NT2/D1 (cell line): ENCODE measurements at places on chromosomes 4 and X.

GRCh38 chrX:134236626-134237614 lies at the start of gene CCDC160:
Gene CCDC160 (plus strand): TSS chrX:134237182. CDS start chrX:134244801, 7,619 bp downstream.
- no peak for DNase-seq

DNA sequence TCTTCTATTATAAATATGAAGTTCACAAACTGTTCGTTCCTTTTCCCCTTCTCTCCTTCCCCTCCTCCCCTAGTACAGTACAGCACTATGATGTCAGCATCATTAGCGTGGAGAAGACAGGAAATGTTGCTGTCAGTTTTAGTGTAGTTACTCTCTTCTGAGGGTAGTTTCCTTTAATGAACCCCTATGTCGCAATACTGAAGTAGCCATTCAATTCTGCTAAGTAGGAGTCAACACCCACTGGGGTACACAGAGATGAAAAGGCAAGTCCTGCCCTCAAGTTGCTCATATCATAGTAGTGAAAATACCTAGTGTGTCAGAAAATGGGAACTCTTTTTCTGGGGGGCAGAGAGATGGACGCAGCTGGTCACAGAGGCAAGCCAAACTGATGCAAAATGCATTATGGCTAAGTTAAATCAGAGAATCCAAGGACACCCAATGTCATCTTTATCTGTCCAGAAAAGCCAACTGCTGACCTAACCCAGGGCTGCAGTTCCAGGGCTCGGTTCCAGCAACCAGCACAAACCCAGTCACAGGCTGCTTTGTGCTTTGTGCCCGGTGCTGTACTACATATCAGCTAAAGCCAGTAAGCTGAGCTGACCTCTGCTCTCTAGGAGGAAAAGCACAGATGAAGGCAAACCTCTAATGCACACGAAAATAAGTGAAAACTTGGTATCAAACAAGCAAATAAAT lies 31.5 kb downstream of the GRIA3 start:
- DNase-seq = no peak

- DNase-seq = no peak
These were observed 1928.2 kb upstream of the TENM3 start for GRCh38 chr4:180314972-180315371.

DNA sequence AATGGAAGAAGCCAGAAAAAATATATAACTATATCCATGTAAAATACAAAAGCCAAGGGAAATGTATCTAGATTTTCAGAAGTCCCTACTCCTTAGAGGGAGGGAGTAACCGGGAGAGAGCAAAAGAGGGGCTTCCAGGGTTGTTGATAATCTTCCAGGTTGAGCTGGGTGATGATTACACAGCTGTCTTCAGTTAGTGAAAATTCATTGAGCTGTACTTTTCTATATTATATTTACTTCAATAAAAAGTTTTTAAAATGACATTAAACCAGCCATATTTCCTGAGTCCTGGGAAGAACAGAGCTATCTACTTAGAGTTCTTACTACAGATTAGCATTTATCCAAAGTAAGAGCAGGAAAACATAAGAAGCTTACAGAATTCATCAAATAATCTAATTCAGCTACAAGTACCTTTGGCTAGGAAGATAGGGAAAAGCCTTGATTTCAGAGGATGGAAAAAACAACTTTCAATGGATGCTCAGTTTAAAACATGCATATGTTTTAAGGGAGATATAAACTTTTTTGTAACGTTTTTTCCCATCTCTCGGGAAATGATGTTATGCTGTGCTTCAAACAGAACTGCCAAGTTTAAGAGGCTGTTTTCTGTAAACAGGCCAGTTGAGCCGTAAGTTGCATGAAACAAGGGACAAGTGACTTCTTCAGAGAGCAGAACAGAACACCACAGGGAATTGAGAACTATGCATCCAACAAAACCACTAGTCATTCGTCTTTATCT lies 204.6 kb downstream of the SCFD2 start:
- no peak for DNase-seq

GRCh38 chrX:9182041-9182440 lies 148.1 kb upstream of the FAM9B start:
- no peak for DNase-seq

DNA sequence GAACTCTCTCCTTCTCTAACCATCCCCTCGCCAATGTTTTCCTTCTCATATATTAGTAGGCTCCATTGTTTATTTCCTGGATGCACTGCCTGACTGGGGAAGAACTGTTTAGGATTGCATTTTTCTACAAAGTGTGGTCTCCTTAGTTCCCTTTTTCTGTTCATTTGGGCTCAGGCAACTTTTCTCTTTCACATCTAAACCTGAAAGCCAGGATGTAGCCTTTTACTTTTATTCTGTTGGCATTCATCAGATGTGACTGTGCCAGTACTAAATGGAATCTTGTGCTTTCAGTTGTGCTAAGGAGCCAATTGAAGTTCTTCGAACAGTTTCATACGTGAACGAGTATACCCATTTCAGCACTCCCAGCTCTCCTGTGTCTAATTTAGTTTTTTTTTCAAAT lies 59.8 kb downstream of the DDIT4L start:
- no peak for DNase-seq

DNA sequence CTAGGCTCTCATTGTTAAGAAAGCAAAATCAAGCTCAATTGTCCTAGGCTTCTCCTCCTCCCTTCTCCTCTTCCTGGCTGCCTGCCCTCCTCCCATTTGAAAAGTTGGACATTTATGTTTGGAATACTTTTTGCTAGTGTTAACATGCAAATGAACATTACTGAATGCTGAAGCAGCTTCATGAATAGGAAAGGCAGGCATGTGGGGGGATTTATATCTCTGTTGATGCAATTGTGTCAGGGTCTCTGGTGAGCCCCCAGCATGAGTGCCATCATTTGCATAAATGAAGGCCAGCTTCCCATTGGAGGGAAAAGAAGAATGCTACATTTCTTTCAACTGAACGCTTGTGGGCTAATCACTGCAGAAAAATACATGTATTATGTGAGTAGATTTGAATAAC lies 160.1 kb upstream of the NDST3 start:
- DNase-seq = no peak

GRCh38 chr4:141896687-141897086 lies 260.3 kb downstream of the IL15 start:
- no peak for DNase-seq

GRCh38 chrX:65241059-65241721 lies 264.9 kb upstream of the ZC4H2 start:
- no peak for DNase-seq

DNA sequence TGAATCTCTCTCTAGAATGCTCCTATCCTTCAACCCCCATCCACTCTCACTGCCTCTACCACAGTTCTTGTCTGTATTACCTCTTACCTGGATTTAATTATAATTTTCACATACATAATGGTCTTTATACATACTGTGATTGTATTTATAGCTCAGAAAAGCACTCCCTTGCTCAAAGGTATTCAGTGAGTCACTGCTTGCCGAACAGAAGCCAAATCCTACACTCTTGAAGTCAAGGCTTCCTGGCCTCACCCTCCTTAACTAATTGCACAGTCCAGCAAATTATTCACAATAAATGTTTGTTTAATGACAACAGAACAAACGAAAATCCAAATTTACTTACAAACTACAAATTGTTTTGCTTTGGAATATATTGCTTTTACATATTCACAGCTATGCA lies 159.5 kb downstream of the KLHL13 start:
- no peak for DNase-seq

DNA sequence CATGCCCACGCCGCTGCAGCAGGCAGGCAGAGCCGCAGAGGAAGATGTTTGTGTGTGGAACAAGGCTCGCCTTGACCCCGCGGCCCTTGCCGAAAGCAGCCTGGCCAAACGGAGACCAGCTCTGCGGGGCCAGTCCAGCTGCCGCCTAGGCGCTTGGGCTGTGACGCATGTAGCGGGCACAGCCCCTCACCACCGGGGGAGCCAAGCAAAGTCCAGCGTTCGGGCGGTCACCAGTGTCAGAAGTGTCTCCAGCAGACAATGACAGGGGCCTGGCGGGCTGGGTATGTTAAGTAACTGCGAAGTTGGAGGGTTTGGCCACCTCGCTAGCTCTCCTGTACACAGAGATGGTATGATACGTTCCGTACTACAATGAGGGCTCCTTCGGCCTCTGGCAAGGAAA lies 1.3 kb downstream of the AMER1 start:
- DNase-seq = no peak

DNA sequence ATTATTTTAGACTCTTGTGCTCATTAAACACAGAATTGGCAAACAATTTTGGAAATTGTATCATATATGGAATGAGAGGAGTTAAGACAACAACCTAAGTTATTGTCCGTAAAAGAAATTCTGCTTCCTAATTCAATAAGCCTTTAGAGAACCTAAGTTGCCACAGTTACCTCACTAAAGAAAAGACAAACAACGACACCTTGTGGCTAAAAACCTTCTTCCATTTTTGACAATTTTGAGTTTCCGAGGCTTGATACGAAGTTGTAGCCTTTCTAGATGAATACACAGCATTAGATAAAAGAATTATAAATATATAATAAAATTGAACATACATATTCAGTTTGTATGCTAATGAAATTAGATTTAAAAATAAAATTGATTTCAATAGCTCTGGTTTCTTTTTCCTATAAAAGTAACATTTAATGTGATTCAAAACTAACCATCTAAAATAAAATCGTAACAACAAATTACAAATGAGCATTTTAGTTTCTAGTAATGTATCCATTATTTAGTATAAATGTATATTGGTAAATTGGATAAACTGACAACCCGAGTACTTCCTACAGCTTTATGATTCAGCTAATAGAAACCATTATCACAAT lies 275.1 kb downstream of the GPM6A start:
- peak; percentile 36 for DNase-seq

DNA sequence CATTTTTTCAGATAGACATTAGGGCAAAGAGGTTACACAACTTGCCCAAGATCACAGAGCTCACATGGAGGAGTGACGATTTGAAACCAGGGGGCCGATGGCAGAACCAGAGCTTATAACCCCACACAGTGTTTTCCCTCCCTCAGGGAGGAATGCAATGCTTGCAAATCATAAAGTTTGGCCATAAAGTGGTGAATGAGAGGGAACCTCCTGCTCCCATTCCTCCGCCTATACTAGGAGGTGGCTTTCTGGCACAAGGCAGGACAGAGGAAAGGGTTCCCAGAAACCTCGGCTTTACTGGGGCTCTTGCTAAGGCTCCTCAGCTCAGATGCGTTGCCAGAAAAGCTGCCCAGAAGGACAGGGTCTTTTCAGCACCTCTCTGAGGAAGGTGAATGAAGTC lies 19.3 kb downstream of the TMEM154 start:
- no peak for DNase-seq

- no peak for DNase-seq
These were observed 524.9 kb upstream of the HTR2C start for GRCh38 chrX:114058988-114059418.

DNA sequence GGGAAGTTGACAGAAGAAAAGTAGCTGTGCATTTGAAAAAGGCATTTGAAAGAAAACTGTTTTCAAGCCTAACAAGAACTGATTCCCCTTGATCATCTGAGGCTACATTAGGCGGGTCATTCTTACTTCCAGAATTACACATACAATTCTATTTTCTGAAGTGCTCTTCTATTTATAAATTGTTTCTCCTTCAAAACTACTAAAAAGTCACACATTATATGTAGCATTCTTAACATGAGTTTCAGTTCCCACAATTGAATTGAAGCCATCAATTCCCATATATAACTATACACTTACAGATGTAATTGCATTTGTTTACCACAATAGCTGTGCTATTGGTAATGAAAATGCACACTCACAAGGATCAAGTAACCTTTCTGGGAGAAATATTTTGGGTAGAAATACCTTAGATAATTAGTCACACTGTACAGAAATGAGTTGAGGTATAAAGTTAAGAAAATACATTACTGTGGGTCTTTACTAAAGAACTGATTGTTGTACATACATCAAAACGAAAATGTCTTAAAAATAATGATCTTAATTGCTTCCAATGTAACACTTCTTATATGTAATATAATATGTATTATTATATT lies 1688.0 kb upstream of the AGA start:
- DNase-seq = no peak

DNA sequence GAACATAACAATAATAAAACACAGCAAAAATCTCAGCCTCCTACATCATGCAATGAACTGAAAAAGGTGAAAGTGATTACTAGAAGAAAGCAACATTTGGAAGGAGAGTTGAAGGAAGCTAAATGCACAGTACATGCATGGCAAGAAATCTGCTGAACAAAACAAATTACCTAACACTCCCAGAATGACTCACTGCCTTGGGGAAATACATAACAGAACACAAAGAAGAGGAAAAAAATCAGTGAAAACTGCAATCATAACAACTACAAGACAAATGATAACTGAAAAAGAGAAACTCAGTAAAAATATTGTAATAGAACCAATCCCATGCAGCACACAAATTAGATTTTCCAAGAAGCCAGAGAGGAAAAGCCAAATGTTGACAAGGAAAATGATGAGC lies 1513.2 kb downstream of the ARAP2 start:
- DNase-seq = no peak

- no peak for DNase-seq
These were observed 14.7 kb upstream of the FAM47B start for GRCh38 chrX:34927866-34928265.

DNA sequence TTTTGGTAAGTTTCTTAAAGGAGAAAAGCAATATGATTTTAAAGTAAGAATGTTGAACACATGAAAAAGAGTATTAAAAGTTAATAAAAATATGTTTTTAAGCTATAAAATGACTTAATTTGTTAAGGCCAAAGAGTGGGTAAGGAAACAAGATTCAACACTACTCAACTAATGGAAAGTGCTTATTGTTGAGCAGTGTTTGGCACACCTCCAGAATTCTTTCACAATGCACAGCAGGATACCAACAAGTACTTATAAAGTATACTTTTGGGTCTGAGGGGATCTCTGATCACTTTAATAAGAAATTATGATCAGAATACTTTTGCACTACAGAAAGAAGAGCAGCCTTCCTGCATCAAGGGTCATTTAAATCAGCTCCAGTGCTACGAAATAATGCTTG lies 5.9 kb downstream of the LAMP2 start:
- no peak for DNase-seq

DNA sequence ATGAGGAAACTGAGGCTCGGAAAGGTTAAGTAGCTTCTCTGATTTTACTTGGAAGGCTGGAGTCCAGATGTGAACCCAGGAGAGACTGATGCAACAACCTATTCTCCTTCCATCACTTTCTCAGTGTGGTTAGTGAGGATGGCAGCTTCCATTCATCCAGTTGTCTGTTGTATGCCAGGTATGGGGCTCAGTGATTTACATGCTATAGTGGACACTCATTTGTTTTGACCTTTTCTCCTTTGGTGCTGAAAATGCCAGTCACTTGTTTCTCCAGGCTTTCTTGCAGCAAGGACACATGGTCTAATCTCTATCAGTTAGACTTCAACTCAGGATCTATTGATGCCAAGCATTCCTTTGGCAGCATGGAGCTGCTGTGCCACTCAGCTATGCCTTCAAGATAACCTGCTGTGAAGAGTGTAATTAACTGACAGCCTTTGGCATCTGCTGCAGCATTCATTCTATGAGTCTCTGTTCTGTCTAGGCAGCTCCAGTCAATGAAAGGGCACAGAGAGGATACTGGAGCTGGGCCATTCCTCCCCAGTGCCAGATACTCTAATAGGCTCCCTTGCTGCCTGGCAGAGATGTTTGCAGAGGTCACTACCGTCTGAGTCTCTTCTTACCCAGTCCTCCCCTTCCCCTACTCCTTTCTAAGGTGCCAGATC lies 11.0 kb upstream of the CWH43 start:
- no peak for DNase-seq

GRCh38 chr4:5456296-5456845 lies 252.0 kb downstream of the EVC2 start:
- no peak for DNase-seq

- no peak for DNase-seq
These were observed 808 bp downstream of the PRDM5 start for GRCh38 chr4:120921456-120922380.

GRCh38 chr4:175062183-175062592 lies 144.0 kb downstream of the ADAM29 start:
- no peak for DNase-seq
